ENCODE measurements at places on chromosomes 5 and 9.
A peak's percentile ranks its signal among the peaks of the same experiment; 100 is the strongest.

DNA sequence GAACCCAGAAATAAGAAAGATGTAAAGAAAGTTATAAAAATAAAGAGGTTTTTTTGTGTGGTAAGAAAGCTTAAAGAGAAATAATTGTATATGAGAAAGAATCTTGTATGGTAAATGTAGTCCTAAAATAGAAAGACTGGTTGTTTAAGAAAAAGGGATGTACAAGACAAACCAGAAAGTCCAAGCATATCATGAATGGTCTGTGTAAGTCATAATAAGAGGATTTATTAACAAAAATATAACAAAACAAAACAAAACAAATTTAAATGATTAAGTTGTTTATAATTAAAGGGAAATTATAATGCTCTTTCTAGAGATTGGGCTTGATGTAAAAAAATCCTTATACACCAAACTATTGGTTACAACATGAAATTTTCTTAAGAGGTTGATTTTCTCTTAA is 590.4 kb upstream of the PTGER4 start:
- no peak for DNase-seq

- DNase-seq: no peak
Measured at GRCh38 chr5:129246088-129246487, 151.5 kb downstream of the ISOC1 start.

- no peak for DNase-seq
Measured at GRCh38 chr9:4090491-4090890, 209.4 kb downstream of the GLIS3 start.

DNA sequence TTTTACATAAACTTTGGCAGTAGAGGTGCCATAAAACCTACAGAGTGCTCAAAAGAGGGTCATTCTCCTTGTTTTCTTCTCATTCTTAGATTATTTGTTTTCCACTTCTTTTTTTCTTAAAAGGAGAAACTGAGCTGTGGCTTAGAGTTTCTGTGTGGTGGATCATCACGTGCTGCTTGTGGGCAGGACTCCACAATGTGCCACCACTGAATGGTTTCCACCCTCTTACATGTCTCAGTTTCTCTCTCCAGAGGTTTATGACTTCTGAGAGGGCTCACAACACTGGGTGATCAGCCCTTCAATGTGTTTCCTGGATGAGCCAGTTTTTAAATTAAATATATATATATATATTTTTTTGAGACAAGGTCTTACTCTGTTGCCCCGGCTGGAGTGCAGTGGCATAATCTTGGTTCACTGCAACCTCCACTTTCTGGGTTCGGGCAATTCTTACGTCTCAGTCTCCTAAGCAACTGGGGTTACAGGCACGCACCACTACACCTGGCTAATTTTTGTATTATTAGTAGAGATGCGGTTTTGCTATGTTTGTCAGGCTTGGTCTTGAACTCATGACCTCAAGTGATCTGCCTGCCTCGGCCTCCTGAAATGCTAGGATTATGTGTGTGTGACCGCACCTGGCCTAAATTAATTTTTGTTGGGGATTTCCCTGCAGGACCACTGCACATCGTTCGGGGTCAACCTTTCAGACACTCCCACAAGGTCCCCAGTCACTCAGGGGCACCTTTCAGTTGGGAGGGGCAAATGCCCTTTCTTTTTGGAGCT is 3.1 kb upstream of the UNC13B start:
- no peak for DNase-seq

GRCh38 chr5:96141749-96142148 is 180.1 kb upstream of the ELL2 start:
- no peak for DNase-seq

DNA sequence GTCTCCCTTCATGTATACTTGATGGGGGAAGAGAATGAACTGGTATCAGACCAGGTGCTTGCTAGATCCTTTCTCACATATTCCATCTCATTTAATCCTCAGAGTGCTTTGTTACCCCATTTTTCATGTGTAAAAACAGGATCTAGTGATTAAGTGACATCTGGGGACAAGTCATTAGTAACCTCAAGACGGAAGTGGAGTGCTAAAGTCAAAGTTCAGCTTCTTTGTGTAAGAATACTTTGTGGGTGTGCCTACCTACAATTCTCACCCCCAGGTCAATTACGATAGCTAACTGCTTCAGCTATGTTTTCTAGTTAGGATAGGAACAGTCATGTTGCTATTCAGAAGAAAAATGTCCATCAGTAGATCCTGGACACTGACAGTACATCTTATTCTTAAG is 3.1 kb upstream of the FAM120AOS start:
- no peak for DNase-seq

GRCh38 chr5:31880449-31880848 is 241.5 kb downstream of the PDZD2 start:
- no peak for DNase-seq

DNA sequence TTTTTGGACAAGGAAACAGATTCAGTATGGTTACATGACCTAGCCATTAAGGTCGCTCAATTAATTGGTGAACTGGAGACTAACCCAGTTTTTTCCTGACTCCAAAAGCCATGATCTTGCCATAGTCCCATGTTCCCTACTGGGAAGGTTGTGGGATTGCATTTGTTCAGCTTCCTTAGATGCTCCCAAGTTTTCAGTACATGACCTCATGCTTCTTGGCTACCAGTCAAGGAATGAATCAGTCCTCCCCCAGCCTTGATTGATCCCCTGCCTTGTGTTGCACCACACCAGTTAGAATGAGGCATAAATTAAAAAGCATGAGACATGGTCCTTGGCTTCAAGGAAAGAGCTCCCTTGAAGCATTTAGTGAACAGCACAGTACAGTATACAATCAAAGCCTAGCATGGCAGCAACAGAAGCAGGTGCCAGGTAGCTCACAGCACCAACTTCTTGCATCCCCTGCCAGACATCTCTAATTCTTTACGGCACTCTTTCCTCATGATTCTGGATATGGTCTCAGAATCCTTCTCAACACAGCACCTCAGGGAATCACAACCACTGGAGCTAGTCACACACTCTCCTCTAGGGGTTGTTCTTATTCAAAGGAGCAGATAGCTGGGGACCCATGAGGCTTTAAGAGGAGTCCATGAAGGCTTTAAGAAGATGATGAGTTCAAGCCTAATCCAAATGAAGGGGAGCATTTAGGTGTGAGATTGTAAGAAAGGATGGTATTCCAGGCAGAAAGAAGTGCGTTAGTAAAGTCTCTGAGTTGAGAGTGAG is 295.5 kb upstream of the CLINT1 start:
- DNase-seq: no peak

DNA sequence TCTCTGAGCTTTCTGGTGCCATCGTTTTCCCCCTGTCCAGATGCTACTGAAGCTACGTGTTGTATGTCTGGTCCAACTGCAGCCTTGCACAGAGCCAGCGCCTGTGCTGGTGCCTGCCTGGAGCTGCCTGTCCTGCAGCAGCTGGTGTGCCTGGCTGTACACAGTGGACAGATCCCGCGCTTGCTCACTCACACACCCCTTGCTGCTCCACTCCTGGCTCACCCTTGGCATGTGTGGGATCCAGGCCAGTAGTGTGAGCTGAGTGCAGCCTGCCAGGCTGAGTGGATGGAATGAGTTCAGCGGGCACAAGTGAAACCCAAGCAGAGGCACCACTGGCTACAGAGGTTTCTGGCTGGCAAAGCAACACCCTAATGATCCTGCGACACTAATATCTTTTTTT is 40.4 kb downstream of the FER start:
- no peak for DNase-seq

- DNase-seq: no peak
Measured at GRCh38 chr5:176342766-176343458, 18.7 kb downstream of the KIAA1191 start.

DNA sequence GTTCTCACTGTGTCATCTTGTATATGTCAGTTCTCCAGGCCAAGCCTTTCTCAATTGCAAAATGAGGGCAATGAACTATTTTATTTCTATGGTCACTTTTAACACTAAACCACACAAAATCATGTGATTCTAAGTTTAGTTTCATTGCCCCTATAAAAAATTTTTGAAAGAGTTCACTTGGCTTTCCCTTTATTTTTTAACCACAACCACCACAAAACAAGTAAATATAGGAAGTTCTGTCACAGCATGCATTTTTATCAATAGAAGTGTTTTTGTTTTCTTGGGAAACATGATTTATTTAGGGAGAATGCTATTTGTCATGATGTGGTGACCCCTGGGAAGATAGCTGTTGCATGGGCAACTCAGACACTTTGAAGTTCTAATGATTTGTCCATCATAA is 169.1 kb downstream of the CSNK1G3 start:
- no peak for DNase-seq

DNA sequence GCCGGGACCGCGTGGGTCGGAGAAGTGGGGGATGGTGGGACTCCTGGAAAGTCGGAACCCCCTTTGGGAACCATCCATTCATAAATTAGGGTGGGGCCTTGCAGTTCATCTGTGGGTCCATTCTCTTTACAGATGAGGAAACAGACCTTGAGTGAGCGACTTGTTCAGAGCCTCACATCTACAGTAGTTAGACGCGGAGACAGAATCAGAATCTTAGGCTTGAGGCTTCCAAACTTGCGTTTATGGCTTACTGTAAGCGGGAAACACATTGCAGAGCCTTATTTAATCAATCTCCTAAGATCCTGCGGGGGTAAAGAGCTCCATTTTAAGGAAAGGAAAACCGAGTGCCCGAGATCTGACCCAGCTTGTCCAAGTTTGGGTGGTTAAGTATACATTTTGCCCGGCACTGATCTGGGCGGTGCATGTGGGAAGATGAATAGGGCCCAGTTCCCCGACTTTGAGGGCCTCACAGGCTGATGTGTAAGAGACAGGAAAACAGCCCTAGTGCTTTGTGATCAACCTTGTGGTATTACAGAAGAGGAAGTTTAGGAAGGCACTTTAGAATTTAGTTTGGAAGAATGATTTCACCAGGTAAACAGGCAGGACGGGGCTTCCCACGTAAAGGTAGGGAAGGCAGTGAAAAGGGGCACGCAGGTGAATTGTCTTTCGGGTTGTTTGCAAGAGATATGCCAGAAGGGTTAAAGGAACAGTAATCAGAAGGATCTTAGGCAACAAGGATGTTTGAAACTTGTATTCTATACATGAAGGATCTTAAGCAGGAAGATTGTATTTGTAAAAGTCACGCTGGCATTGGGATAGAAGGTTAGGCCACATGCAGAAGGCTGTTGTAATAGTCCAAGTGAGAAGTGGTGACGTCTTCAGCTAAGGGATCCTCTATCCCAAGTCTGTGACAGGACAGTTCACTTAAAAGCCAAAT is 744 bp downstream of the TARS1 start:
- DNase-seq: peak; percentile 18

- DNase-seq: no peak
Measured at GRCh38 chr9:94675008-94675881, 35.9 kb upstream of the FBP1 start.

DNA sequence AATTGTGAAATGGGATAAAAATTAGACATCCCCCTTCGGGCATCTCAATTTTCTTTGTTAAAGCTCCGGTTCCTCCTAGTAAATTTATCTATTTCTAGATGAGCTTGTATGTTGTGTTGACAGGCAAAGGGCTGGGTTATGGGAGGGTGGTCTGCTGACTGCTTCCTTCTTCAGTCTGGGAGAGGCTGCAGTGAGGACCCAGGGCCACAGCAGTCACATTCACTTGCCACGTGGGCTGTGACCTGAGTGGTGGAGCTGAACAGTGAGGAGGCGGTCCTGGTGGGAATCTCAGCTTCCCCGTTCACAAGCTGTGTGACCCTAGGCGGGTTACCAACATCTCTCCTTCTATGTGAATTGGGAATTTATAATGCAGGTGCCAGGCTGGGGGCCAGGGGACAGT is 57.5 kb upstream of the RXRA start:
- DNase-seq: no peak

DNA sequence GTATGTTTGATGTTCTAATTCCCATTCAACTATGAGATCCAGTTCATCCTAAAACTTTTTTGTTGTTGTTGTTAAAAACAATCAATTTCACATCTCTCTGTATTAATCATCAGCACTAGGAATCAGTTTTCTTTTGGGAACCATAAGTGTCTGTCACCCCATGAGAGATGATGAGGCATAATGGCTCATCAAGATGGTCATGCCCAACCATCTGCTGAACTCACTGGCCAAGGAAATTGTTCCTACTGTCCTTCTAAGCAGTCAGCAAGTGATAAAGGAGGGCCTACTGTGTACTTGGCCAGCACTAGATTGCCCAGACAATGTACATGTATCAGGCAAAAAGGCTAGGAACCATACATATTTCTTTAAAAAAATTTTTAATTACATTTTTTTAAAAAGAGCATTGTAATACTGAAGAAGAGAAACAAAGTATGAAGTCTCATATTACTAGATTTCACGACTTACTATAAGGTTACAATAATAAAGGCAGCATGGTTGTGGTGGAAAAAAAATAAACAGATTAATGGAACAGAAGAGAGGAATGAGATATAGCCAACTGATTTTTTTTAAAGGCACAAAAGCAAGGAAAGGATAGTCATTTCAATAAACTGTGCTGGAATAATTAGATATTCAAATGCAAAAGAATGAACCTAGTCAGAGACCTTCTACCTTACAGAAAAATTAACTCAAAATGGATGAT is 458.3 kb downstream of the SPOCK1 start:
- DNase-seq: no peak

DNA sequence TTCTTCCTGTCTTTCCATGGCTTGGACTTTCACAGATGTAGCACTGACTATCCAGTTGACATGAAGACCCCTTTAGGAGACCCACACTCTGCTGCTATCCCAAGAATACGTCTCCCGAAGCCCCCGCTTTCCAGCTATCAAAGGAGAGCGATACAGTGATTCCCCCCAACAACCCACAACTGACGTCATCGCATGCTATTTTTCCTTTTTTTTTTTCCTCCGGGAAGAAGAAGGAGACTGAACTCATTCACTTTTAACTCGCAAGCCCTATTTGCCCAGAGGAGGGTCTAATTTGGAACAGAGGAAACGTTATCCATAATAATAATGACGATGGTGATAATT is 2.1 kb downstream of the PAPPA start:
- no peak for DNase-seq

- DNase-seq: no peak
Measured at GRCh38 chr5:32928761-32929160, 217.6 kb downstream of the NPR3 start.

DNA sequence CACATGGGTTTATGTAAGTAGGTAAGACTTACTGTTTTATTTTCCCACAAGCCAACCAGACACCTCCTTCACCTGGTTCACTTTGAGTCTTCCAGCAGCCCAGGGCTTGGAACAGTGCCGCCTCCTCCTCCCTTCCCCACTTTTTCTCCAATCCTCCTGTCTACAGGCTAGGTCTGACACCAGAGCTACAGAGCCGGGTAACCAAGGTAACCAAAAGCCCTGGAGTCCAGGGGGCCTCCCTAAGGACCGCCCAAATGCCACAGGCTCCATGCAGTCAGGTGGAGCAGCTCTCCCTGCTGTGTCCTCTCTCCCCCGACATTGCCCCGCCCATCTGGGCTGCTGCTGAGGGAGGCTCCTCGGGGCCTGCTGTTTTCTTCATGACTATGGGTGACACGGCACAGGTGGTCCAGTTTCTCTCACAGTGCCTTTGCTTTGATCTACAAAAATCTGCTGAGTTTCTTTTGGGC is 138.0 kb upstream of the EFNA5 start:
- no peak for DNase-seq

Data from germinal center (tissue), 1 donor.